ENCODE measurements at places on chromosomes 5 and 9.
A peak's percentile ranks its signal among the peaks of the same experiment; 100 is the strongest.

- DNase-seq, result no peak
Observed at GRCh38 chr5:108919591-108920326, 172.1 kb downstream of the FER start.

DNA sequence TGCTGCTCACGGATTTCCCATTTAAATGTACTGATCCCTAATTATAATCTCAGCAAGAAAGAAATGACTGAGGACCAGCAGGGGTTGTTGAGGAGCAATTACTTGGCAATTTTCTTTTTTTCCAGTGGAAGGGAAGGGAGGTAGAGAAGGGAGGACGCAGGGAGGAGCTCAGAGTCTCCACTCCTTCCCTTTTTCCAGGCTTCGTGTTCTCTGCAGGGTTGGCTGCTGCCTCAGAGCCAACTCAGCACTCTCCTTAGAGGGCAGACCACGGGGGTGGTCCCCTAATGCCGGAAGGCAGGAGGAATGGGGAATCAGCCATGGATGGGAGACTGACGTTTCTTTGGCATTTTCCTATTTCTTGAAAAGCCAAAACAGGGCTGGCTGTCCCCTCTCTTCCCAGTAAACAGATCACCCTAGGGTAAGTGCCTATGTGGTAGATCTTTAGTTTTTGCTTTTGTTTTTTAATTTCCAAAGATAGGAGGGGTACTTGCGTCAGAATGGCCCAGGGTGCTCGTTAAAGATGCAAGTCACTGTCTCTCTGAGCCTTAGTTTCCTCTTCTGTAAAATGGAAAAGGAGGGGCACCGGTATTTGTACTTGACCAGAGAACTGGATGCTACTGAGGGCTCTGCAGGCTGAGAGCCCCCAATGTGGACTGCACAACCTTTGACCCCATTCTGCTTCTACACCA lies 39.6 kb upstream of the LCP2 start:
- no peak for DNase-seq

GRCh38 chr5:157252711-157253465 lies 13.0 kb upstream of the CYFIP2 start:
- no peak for DNase-seq

GRCh38 chr9:70392189-70392588 lies 22.3 kb downstream of the KLF9 start:
- no peak for DNase-seq

DNA sequence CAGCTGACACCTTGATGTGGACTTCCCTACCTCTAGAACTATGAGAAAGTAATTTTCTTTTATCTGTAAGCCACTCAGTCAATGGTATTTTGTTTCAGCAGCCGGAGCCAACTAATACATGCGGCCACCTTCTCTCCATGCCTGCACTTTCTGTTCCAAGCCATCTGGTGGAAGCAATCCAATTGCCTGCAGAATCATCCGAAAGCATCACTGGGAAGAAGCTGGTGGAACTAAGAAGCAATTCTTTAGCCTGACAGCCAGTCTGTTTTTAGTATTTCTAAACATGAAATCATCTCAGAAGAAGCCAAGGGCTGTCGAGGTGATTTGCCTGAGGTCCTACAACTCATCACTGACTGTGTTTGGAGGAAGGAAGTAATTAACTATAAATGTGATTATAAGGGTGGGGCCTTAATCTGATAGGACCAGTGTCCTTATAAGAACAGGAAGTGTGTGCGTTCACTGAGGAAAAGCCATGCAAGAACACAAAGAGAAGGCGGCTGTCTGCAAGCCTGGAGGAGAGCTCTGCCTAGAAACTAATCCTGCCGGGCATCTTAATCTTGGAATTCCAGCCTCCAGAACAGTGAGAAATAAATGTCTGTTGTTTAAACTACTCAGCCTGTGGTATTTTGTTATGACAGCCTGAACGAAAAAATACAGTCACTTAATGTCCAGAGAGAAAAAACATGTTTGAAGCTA lies 49.1 kb downstream of the NXNL2 start:
- DNase-seq, result no peak

GRCh38 chr5:458547-459353 lies 15.8 kb downstream of the EXOC3 start:
- DNase-seq, result peak; percentile 41

DNA sequence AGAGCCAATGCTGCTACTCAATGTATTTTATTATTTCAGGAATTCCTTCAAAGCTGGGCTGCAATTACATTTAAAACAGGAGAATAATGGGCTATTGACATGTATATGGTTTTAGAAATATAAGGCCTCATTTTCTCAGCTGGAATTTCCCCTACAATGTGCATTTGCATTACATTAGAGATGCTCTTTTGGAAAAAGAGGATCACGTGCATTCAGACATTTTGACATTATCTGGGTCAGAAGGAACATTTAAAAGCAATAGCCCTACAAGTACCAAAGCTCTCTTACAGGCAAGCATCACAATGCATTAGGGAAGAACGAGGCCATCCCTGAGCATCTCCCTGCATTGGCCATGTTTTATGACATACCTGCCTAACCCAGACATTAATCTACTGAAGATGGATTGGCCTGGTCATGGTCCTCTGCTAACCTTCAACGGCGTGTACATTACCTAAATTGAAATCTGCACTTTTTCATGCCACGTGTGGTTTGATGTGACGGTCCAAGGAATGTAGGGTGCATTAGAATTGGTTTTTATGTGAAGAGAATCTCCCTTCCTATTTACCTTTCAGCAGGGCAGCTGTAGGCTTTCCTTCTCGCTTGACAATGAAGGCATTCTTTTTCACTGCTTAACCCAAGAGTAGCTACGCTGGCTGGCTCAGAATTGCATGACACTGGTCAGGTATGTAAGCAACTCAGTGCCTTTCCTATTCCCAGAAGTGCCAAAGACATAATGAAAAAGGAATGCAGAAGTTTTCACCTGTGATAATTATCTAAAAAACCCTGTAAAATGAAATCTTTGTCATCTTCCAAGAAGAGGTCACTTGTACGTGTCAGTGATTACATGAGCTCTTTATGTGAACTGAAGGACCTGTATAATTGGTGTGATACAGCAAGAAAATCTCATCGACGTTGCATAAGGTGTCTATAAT lies 212.3 kb upstream of the MPDZ start:
- DNase-seq, result no peak

GRCh38 chr5:10172247-10172646 lies 77.4 kb downstream of the ATPSCKMT start:
- DNase-seq, result no peak

DNA sequence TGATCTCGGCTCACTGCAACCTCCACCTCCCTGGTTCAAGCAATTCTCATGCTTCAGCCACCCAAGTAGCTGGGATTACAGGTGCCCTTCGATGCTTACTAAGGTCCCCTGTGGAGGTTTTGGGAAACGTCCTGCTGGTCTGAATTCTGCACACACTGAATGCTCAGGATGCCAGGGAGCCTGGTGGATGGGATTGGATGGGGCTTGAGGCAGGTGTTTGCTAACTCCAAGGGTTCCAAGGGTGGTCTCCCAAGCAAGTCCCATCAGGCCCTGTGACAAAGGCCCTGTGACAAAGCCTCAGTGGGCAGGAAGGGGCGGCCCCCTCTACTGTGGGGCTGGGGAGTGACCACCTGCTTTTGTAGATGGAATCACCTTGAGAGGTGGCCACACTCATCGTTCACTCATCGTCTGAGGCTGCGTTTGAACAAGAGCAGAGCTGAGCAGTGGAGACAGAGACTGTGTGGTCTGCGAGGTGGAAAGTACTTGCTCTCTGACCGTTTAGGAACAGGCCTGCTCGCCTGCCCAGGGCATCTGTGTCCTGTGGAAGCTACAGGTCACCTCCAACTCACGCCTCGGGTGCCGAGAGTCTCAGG lies 40.2 kb downstream of the MRPL36 start:
- DNase-seq, result no peak

- DNase-seq, result peak; percentile 96
Observed at GRCh38 chr5:5270958-5271785, 131.0 kb downstream of the ADAMTS16 start.

DNA sequence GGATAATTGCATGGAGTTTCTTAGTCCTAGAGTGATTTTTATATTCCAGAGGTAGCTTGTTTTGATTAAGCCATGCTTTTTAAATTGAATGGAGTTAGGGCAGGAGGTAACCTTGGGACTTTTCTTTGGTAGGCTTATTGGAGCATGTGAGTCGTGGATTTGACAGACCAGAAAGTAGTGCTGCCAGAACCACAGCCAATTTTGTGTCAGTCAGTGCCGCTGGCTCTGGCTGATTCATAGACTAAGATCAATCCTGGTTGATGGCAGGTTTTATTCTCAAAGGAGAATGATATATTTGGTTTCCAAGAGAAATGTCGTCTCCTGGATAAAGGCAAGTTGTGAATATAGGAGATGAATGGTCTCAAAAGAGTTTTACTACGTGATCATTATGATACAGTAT lies 20.3 kb downstream of the RAI14 start:
- DNase-seq, result no peak

DNA sequence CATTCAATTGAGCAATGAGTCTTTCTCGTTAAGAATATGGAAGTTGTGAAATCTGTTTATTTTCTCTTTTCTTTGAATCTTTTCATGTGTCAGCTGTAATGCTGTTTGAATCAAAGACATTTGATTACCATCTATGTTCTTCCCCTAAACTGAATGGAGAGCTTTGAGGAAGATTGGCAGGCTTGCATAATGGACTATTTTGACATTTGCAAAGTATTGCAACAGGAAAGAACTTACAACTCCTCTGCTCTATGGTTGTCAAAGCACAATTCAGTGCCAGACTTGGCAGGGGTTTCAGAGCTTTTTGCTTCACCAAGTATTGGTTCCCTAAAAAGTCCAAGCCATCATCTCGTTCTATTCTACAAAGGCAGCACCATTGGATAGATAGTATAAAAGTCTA lies 549.0 kb upstream of the NUDT12 start:
- DNase-seq, result no peak

DNA sequence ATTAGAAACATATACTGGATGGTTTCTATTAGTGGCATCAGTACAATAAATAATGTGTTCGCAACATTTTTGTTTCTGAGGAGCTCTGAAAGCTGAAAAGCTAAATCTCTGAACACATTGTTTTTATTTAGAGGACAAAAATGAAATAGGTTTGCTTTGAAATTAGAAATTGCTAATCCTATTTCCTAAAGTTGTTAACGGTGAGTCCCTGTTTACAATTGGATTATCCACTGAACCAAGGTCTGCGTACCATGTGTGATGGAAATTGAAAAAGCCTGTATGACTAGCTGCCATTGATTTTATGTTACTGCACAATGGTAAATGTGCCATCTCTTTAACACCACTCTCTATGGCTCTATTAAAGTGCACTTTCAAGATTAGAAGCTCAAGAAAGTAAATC lies 297.7 kb upstream of the NUDT12 start:
- DNase-seq, result no peak

DNA sequence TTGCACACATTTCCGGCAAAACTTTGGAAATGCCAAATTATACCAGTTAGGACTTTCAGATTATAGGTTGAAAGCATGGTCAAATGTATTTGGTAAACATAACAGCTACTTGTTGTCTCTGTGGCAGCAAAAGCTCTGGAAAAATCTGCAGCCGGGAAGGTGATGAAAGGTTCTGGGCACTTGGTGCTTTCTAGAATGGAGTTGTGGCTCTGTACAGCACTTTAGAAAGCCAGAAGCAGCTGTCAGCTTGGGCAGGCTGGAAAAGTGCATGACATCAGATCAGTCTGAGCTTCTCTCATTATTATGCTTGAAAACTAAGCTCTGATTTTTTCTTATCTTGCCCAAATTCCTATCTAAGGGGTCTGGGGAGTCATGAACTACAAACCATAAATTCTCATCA lies 118.6 kb upstream of the MAST4 start:
- no peak for DNase-seq

DNA sequence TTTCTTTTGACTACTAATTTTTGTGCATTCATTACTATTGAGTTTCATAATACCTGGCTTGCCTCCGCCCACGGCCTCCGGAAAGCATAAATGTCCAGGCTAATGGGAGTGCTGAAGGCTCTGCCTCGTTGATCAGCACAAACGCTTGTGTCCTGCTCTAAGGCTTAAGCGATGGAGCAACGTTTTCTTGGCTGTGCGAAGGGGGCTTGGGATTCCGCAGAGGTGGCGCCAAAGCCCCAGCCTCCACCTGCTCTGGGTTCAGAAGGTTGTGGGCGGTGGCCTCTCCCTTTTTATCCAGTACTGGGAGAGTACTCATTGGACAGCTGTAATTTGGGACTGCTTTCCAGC lies 19.7 kb downstream of the ANXA2R start:
- no peak for DNase-seq

- DNase-seq, result no peak
Observed at GRCh38 chr5:151195622-151196021, 28.3 kb downstream of the CCDC69 start.

DNA sequence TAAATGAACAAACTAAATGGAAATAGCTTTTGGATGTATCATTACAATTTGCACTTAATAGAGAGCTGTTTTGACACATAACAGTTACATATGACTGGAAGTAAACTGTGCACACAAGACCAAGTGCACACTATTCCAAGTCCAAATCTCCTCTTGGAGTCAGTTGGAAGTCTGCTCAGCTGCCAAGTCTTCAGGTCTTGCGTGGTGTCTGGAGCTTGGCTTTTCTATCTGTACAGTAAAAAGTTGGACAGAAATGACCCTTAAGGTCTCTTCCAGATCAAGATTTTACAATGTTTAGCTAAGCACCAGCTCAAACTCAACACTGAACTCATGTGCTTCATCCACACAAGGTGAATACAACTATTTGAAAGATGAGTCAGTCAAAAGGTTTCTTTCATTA lies 456.9 kb downstream of the RASEF start:
- no peak for DNase-seq

DNA sequence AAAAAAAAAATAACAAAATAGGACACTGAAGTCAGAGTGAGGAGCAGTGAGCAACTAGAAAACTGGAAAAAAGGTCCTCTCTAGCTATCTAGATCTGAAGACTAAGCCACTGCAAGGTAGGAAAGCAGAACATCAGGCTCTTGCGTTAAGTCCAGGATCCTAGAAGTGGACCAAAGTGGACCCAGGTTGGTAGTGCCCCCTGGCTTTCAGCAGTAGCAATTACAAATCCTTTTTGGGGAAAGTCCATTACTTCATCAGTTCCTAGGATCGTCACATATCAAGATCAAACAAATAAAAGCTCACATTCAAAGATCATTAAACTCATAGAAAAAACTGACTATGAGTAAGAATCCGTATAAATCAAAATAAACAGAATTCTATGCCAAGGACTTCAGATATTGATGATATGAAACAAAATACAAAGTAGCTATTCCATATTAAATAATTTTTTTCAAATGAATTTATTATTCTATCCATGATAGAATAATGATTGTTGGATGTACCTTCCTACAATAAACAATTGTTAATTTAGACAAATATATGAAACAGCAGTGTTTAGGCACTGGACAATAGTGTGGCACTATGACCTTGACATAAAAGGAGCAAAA lies 6.5 kb upstream of the RICTOR start:
- peak; percentile 56 for DNase-seq

GRCh38 chr9:35028341-35028740 lies 38.8 kb downstream of the DNAJB5 start:
- DNase-seq, result no peak

GRCh38 chr9:11577522-11577921 lies 964.7 kb upstream of the PTPRD start:
- DNase-seq, result no peak

DNA sequence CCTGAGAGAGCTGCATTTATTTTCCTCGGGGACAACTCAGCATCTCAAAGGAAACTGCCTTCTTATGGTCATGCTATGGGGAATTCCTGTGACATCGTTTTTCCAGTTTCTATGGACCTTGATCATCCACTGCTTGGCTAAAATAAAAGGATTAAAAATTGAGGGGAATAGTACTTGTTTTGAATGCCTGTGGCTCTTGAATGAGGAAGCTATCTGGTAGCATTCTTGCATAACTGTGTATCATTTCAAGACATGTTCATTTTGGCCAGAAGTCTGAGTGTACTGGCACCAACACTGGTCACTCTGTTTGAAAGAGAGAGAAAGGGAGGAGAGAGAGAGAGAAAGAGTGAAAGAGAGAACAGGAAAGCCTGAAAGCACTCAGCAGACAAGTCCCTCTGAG lies 116.7 kb downstream of the DOCK2 start:
- no peak for DNase-seq
